NB4 (cell line): ENCODE measurements at places on chromosomes 6 and 20.

GRCh38 chr6:125814481-125814880 lies 23.7 kb downstream of the NCOA7 start:
- DNase-seq: peak; percentile 50

DNA sequence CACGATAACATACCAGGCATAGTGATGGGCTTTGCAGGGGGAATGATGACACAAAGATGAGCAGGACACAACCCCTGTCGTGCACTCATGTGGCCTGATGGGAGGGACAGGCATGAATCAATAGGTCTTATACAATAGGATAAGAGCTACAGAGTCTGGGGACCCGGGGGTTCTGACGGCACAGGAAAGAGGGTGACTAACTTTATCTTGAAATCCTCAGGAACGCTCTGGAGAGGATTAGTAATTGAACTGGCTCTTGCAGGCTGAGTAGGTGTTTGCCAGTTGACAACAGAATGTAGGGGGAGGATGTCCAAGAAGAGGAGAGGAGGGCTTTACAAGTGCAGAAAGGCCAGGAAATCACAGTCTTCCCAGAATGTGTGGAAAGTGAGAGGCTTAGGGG lies 219.9 kb upstream of the ECI2 start:
- DNase-seq: no peak

DNA sequence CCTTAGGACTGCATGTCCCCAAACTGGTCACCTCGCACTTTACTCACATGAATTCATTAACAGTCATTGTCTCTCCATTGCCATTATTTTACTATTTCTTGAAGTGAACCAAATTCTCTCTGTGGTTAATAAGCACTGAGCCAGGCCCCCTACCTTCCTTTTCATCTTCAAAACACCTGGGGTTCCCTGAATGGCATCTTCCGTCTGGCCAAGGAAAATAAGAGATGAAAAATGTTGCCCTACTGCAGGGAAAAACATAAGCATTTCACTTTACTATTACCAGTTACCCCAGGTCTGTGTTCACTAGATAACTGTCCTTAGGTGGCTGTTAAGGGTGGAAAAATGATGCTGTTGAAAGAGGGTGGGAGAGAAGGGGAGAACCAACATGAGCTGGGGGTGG lies 10.0 kb upstream of the NKX2-2 start:
- no peak for DNase-seq

GRCh38 chr6:133333852-133334251 lies 92.7 kb downstream of the EYA4 start:
- DNase-seq: no peak

GRCh38 chr6:81937296-81937937 lies 184.9 kb upstream of the TENT5A start:
- DNase-seq: no peak

DNA sequence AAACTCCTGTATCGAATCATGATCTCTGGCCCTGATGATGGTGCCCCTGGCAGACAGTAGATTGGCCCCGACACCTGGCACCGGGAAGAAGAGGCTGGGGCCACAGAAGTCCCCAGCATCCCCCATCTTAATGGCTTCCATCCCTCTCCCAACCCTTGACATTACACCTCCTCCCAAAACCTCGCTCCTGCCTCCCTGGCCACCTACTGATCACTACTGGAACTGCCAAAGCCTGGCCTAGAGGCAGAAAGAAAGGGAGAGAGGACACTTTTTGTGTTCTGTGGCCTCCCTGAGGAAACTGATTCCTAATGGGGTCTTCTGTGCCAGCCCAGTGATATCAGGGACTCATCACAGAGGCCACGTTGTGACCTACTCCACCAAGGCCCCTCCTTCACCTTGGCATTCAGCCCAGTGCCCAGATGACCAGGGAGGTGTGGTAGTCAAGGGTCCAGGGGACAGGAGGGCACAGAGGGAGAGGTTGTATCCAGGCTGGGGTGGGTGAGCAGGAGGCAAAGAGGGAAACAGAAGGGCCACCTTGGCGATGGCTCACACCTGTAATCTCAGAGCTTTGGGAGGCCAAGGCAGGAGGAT lies 6.1 kb downstream of the C20orf173 start:
- peak; percentile 41 for DNase-seq

DNA sequence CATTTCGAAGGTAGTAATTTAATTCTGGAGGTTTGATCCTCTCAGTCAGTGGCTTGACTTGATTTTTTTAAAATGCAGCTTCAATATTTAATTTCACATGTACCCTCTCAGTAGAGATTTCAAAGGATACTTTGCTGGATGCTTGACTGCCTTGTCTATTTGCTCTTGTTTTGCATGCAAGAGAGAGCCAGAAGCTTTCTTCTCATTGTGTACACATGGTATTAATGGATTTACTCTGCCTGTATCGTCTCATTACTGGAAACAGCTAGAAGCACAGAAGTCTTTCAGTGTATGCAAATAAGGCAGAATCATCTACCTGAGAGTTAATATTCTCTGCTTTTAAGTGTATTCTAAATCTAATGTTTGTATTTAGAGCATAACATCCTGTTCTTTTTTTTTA lies 84.3 kb upstream of the FOXO3 start:
- DNase-seq: no peak

GRCh38 chr20:56249244-56249955 lies 868 bp downstream of the MC3R start:
- DNase-seq: peak; percentile 62
